ENCODE measurements at places on chromosomes 5 and 9. TPM values are rescaled to one million over a fixed set of nuclear protein-coding genes. Genes with fewer than 3 reads are reported as not detected.
A peak's percentile ranks its signal among the peaks of the same experiment; 100 is the strongest.

The TMC1 gene
- not detected for total RNA-seq

GRCh38 chr9:3251309-3251708 lies 274.5 kb downstream of the RFX3 start:
- DNase-seq: no peak

GRCh38 chr9:131982102-131982501 lies 97.6 kb downstream of the MED27 start:
- no peak for DNase-seq

GRCh38 chr9:131417264-131418142 lies 23.6 kb downstream of the PRRC2B start:
- no peak for DNase-seq

- DNase-seq: no peak
These were observed 157.5 kb downstream of the COMMD10 start for GRCh38 chr5:116242343-116242742.

DNA sequence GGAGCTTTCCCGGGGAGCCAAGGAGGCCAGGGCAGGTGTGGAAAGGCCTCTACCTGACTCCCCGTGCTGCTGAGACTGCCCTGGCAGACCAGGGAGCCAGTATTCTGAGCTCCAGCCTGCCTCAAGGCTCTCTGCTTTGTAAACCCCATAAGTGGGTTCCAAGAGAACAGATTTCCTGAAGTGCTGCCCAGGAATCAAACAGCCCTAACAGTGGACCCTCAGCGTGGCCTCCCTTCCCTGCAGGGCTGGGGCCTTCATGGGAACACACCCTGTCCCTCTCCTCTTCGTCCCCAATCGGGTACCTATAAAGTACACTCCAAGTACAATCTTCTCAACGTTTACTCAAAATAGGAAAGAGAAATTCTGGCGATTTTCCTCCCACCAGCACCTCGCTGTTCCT lies 252.5 kb downstream of the FSTL4 start:
- no peak for DNase-seq

GRCh38 chr9:105389796-105390195 lies 58.0 kb upstream of the FSD1L start:
- no peak for DNase-seq

GRCh38 chr9:78557540-78557939 lies 260.6 kb downstream of the PSAT1 start:
- DNase-seq: no peak

The PRRT1B gene
- total RNA-seq: not detected

The CDHR2 gene
- not detected for total RNA-seq

- DNase-seq: no peak
These were observed 44.1 kb downstream of the C5orf15 start for GRCh38 chr5:133924221-133924920.

DNA sequence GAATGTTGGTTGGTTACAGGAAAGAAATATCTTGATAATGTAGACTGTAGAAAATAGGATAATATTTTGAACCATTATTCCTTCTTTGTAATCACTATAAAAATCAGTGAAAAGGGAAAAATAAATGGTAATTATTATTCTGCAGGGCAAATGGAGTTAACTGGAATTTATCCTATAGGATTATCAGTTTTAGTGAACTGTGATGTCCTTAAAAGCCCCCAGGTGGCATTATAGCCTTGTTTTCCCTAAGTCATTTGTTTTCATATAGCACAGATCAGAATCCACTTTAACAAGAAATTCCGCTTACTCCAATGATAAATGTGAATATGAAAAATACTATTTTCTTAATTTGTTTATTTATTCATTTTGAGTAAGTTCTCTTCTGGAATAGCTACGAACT lies 26.2 kb upstream of the WDR41 start:
- peak; percentile 15 for DNase-seq

The ZNF354C gene
- total RNA-seq: 0.32 TPM

DNA sequence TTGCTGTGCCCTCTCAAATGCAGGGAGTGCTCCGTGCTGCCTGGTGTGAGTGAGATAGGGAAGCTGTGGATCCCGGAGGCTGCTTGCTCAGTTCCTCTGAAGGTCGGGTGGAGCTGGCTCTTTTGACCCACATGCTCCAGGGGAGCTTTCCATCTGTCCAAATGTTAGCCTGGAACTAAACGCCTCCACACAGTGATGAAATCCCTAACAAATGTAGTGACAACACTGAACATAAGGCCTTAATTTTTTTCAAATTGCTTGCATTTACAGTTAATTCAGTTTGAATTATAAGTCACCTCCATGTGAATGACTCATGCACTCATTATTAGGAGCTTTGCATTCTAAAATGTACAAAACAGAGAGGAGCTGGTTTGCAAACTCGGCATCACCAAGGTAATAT lies 27.0 kb downstream of the PRDM6 start:
- DNase-seq: peak; percentile 38

The CCDC192 gene
- not detected for total RNA-seq

DNA sequence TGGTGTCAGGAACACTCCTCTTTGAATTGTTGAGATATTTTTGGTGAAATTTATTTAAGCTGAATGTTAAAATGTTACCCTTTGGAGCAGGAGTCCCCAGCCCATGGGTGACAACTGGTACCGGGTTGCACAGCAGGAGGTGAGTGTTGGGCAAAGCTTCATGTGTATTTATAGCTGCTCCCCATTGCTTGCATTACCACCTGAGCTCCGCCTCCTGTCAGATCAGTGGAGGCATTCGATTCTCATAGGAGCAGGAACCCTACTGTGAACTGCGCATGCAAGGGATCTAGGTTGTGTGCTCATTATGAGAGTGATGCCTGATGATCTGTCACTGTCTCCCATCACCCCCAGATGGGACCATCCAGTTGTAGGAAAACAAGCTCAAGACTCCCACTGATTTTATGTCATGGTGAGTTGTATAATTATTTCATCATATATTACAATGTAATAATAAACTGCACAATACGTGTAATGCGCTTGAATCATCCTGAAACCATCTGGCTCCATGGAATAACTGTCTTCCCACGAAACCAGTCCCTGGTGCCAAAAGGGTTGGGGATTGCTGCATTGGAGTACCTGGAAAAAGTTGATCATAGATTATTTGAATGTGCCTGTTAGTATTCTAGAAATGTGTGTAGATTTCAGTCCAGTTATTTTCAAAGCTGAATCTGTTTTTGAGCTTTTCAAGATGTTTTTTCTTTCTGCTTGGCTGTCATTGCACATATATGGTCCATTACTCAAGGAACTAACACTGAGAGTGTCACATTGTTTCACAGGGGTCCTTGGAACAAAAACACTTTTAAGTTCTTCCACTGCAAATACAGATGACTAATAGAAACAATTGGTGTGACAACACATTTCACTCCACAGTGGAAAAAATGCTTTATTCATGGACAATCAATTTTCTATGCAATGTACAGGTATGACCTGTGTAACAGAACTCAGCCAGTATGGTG lies 104.6 kb upstream of the TNFAIP8 start:
- no peak for DNase-seq

All from M059J (cell line).